Hippocampal formation (tissue), 2 donors: ENCODE measurements at places on chromosomes 5 and 9.

DNA sequence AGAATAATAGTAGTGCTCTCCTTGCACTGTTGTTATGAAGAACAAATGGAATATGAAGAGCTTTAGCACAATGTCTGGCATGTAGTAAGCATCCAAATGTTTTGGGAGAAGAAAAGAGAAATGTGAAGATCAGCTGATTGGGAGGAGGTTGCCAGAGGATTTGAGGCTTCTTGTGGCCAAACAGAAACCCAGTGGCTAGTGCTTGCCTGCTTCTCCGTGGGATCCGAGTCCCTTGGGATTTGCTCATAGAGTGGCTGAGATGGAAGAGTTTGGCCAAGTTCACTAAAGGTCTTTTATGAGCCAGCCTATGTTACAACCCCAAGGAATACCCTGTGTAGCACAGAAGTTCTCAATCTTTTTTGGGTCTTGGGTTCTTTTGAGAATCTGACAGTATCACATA is 86.0 kb downstream of the ANGPTL2 start:
- no peak for DNase-seq

GRCh38 chr9:78860801-78861475 is 564.0 kb downstream of the PSAT1 start:
- DNase-seq, result no peak

DNA sequence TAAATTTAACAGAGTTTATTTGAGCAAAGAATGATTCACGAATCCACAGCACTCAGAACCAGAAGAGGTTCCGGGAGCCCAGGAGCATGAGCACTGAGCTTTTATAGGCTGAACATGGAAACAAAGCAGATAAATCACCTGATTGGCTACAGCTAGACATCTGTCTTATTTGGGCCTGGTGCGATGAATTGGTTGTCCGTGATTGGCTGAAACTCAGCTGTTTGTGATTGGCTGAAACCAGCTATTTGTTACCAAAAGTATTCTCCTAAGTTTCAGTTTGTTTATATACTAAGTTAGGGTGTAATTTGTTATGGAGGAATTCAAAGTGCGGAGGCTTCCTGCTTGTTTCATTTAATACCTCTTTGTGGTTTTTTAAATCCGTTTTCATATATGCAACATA is 15.8 kb upstream of the LCP2 start:
- no peak for DNase-seq

DNA sequence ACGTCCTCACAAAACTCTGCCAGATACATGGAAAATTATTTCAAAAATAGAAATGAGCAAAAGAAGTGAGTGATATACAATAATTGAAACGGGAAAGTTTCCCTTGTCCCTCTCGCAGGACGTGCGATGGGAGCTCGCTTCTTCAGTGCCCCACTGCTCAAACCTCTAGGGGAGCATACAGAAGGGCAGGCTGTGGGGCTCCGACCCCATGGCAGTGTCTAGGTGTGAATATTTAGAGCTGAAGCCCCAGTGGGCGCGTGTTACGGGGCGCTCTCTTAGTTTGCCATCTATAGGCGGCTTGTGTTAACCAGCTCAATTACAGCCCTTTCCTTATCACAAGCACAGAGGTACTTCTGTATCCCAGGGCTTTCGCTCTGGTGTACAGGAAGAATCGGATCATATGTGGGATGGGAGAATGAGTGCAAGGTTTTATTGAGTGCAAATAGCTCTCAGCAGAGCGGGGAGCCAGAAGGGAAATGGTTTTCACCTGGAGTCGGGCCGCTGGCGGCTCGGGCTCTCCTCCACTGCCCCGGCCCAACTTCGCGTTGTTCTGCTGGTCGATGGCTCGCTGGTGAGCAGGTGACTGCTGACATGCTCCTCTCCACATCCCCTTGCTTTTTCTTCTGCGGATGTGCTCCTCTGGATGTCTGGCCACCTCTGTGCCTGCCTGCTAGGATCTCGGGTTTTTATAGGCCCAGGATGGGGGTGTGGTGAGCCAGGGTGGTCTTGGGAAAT is 334.0 kb upstream of the PTPRD start:
- no peak for DNase-seq

DNA sequence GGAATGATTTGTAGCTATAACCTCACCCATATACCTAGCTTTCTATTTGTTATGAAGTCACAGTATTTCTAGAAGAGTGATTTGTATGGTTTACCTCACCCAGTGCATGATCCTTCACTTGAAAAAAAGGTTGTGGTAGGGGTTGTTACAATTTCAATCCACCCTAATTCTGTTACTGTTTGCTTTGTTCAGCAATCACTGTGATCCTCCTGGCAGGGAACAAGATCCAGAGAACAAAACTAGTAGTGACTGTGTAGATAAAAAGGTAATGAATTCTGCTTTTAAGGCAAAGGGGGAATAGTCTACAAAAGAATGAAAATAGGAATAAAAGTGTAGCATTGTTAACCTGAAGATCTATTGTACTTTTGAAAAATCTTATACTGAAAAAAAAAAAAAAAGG is 191.3 kb upstream of the SH3GL2 start:
- no peak for DNase-seq

GRCh38 chr5:168209997-168210396 is 81.4 kb upstream of the WWC1 start:
- DNase-seq, result no peak

DNA sequence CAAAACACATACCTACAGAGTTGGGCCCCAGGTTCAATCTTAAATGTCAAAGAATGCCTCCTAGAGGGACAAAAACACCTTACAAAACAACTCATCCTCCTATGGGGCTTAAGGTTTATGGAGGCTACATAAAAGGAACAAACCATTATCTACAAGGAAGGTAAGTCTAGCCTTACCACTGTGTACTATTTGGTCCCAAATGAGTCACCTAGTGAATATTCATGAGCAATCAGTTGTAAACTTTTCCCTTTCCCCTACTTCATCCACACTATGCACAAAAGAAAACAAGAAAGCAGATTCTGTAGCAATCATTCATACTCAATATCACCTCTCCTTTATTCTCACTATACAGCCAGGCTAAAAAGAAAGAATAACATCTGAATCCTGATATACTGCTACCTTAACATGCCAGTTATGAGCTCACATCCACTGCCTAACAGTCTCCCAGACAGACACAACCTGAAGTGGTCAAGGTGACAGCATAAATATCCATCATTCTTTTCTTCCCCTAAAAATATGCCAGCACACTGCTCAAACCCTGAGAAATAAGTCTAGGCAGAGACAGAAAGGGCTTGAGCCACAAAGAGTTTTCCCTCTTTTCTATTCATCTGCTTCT is 6.2 kb downstream of the OXCT1 start:
- DNase-seq, result no peak

GRCh38 chr5:6142353-6142752 is 236.0 kb downstream of the MED10 start:
- no peak for DNase-seq
